Activated CD8-positive, alpha-beta memory T cell treated with anti-CD3 and anti-CD28 coated beads for 4 hours (primary cell): ENCODE measurements at places on chromosomes 5 and 9.

GRCh38 chr9:4048441-4048840 is 251.4 kb downstream of the GLIS3 start:
- no peak for DNase-seq

DNA sequence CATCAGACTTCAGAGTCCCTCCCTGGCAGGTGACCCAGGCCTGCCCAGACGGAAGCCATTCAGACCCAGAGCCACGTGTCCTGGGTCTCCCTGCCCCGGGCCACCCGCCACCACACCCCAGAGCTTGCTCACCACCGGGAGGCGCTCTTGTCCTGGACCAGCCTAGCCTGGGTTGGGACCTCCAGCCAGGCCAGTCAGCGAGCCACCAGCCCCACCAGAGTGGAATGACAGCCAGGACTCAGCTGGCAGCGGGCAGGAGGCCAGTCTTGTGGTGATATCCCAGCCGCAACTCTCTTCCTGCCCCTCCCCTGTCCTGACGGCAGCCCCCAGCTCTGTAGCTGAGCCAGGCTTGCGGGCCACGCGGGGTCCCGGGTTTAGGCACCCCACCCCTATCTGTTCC is 1.7 kb upstream of the PTGDS start:
- no peak for DNase-seq

DNA sequence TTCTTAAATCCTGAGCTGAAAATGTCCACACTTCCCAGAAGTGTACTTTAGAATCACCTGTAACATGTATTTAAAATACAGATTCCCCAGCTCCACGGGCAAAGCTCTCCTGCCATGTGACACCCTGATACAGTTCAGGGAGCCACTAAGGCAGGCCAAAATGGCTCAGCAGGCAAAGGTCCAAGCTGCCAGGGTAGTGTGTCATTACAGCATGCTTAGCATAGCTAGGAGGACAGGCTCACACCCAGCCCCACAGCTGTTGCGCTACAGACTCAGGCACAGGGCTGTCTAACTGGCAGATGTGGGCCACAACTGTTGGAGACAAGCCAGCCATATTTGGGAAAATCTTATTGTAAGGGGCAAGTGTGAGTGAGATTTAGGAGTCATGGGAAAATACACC is 73.0 kb downstream of the C9orf85 start:
- DNase-seq: no peak

- DNase-seq: no peak
These were observed 28.6 kb upstream of the IL13 start for GRCh38 chr5:132629230-132629944.

DNA sequence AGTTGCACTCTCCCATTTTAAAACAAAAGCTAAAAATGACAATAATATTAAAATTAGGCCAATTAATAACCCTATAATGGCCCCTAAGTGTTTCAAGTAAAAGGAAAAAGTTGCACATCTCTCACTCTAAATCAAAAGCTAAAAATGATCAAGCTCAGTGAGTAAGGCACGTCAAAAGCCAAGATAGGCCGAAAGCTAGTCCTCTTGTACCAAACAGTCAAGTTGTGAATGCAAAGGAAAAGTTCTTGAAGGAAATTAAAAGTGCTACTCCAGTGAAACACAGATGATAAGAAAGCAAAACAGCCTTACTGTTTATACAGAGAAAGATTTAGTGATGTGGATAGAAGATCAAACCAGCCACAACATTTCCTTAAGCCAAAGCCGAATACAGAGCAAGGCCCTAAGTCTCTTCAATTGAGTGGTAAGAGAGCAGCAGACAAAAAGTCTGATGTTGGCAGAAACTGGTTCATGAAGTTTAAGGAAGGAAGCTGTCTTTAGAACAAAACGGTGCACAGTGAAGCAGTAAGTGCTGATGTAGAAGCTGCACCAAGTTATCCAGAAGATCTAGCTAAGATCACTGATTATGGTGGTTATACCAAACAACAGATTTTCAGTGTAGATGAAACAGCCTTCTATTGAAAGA is 144.1 kb upstream of the ACOT12 start:
- DNase-seq: no peak

GRCh38 chr5:58069016-58069705 is 390.7 kb downstream of the PLK2 start:
- no peak for DNase-seq

DNA sequence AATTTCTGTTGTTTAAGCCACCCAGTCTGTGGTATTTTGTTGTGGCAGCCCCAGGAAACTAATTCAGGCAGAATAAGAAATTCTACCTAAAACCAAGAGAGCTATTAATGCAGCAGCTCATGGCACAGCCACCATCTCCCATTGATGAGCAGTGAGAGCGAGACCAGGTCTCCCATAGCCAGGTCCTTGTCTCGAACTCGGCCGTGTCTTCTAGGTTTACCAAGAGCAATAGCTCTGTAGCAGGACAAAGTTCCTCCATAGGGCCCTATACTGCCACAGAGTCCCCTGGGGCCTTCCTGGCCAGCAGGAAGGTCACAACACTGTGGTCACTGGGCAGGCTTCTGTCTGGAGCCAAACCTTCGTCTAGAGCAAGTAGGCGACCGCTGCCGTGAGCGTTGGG is 34.5 kb upstream of the TJP2 start:
- no peak for DNase-seq

DNA sequence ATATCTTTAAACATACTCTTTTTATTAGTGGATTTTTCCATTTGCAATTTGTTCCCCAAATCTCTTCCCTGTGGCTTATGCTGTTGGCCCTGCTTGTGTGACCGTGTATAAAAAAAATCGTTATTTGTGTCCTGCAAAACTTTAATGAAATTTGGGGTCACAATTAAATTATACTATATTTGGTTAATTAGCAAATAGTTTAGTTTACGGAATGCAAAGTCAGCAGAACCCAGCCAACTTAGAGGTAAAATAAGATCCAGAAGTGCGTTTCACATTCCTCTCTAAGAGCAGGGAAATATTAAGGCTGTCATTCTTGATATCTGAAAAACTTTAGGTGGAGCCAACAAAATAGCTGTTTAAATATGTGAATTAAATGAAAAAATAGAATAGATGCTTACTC is 2023.5 kb upstream of the WWC1 start:
- DNase-seq: no peak

- no peak for DNase-seq
These were observed 154.2 kb downstream of the GAPVD1 start for GRCh38 chr9:125415583-125416460.

DNA sequence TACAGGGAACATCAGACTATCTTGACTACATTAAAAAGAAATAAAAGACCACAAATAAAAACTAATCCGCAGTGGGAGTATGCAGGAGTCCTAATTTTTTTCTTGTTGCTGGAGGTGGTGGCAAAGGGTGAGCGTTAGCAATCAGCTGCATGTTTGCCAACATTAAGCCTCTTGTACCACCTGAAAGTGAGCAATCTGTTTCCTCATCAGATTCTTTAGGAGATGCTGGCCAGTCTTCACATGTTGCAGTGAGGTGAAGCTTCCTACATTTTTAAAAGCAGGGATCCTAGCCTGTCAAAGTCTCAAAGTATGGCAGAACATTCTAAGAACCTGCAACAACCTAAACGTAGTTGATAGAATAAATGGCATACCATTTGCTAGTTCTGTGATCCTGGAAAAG is 162.2 kb upstream of the MEF2C start:
- no peak for DNase-seq

- no peak for DNase-seq
These were observed 5.0 kb upstream of the IFNA14 start for GRCh38 chr9:21244836-21245235.

- no peak for DNase-seq
These were observed 15.6 kb upstream of the LVRN start for GRCh38 chr5:115946655-115947054.

DNA sequence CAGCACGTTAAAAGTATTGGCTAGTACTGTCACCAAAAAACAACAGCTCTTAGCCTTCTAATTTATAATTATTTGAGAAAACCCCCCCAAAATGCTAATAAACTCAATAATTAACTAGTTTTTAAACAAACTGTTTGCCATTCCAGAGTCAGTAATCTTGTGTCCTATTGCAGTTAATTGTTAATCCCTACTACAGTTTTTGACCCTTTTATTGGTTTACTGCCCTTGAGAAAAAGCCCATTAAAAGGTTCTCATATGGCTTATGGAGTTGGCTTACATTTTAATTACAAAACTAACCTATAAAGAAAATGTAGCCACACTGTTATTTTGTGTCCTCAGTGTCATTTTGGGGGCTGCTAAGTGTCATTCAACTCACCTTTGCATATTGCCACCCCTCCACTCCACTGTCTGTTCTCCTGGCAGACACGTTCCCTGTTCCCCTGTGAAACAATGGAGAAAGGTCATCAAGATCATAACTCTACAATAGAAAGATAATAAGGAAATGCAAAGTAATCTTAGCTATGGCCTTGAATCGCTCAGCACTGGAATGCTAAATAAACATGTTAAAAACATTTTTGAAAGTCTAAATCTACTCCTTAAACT is 51.6 kb upstream of the TXNDC8 start:
- no peak for DNase-seq

GRCh38 chr5:176408590-176408989 is 7.7 kb downstream of the CLTB start:
- DNase-seq: no peak

GRCh38 chr5:100299261-100299660 is 235.9 kb upstream of the FAM174A start:
- no peak for DNase-seq

DNA sequence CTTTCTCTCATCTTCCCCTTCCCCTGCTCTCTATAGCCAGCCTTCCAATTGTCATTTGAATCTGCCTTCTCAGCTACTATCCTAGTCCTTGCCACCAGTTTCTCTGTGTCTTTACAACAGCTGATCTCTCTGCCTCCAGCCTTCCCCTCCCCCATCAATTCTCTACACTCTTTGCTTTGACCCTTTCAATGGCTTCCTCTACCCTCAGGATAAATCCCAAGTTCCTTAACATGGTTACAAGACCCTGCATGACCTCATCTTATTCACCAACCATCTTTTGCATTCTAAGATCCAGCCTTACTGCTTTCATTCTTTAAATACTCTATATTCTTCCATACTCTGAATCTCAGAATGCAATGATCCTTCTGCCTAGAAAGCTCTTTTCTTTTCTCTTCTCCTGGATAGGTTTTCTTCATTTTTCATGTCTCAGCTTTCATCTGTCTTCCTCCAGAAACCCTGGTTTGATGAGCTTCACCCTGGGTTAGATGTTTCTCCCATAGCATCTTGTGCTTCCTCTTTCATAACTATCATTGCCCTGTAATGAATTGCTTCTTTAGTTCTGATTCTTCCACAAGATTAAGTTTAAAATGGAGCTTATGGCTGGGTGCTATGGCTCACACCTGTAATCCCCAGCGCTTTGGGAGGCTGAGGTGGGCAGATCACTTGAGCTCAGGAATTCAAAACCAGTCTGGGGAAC is 58.6 kb upstream of the ZSWIM6 start:
- DNase-seq: no peak

GRCh38 chr5:127296321-127296720 is 5.7 kb downstream of the MEGF10 start:
- no peak for DNase-seq

- DNase-seq: no peak
These were observed 523.5 kb downstream of the CDH12 start for GRCh38 chr5:22329683-22330082.

DNA sequence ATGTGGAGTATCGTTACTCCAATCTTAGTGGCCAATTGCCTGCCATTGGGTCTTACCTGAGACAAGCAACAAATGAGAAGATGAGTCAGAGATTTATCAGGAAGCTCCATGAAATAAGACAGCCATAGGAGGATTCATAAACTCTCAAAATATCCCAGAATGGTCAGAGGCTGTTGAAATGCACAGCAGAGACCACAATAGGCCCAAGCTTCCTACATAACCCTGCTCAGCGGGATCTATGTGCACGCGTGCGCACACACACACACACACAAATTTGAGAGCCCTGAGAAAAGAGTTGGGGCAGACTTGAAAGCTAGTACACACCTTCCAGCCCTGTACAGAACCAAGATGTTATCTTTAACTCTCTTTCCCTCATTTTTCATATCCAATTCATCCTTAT is 9.8 kb downstream of the UIMC1 start:
- no peak for DNase-seq

- no peak for DNase-seq
These were observed 19.7 kb downstream of the MAPKAP1 start for GRCh38 chr9:125687163-125687863.

GRCh38 chr5:56264417-56265025 is 31.4 kb upstream of the ANKRD55 start:
- DNase-seq: no peak

DNA sequence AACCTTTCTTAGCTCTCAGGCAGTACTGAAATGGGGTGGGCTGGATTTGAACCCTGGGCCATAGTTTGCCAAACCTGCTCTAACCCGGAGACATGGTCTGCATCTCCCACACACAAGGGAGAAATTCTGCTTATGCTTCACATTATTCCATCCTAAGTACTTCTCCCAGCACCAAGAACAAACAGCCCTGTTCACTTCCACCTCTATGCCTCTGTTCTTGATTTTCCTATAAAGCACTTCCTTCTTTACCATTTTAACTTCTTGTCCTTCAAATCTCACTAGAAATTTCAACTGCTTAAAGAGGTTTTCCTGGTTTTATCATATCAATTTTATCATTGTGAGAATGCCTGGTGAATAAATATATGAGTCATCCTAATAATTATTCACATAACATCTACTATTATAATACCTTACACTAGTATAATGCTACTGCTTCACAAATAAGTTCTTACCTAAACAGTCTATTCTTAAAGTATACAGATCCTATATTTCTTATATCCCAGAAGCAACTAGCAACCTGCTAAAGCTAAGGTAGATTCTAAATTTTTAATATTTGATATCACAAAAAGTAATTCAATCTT is 12.7 kb downstream of the FEM1C start:
- DNase-seq: no peak

- DNase-seq: no peak
These were observed 19.1 kb downstream of the TMEM245 start for GRCh38 chr9:109100543-109101201.
